ENCODE measurements at places on chromosomes 13 and 19. TPM values are rescaled to one million over a fixed set of nuclear protein-coding genes. Genes with fewer than 3 reads are reported as not detected.

CKM gene
- 0.39 TPM for polyA plus RNA-seq

ATP1A3 gene
- not detected for polyA plus RNA-seq

CCDC61 gene
- polyA plus RNA-seq, result 7.3 TPM

ZNF726 gene
- not detected for polyA plus RNA-seq

CPB2 gene
- polyA plus RNA-seq, result 25.6 TPM

KRTDAP gene
- polyA plus RNA-seq, result 0.97 TPM

RGL3 gene
- 55.6 TPM for polyA plus RNA-seq

SLITRK1 gene
- polyA plus RNA-seq, result not detected

TMEM221 gene
- 2.5 TPM for polyA plus RNA-seq

UBE2L5 gene
- not detected for polyA plus RNA-seq

LILRB4 gene
- not detected for polyA plus RNA-seq

GRCh38 chr13:41418027-41418426 lies 39.3 kb upstream of the RGCC start:
- H3K4me3 ChIP-seq, result no peak overlapping the region
- H3K4me1 ChIP-seq, result no peaks in the 10 kb centered on the region
- DNase-seq, result no peak
- H3K27ac ChIP-seq, result no peak overlapping the region
- H3K27me3 ChIP-seq, result no peaks in the 10 kb centered on the region
- no peaks in the 10 kb centered on the region for H3K36me3 ChIP-seq

GRCh38 chr13:21405309-21405708 lies 53.8 kb downstream of the ZDHHC20 start:
- no peak overlapping the region for H3K27ac ChIP-seq
- H3K4me1 ChIP-seq, result no peaks in the 10 kb centered on the region
- no peaks in the 10 kb centered on the region for H3K27me3 ChIP-seq
- no peak for DNase-seq
- H3K36me3 ChIP-seq, result no peaks in the 10 kb centered on the region

DNA sequence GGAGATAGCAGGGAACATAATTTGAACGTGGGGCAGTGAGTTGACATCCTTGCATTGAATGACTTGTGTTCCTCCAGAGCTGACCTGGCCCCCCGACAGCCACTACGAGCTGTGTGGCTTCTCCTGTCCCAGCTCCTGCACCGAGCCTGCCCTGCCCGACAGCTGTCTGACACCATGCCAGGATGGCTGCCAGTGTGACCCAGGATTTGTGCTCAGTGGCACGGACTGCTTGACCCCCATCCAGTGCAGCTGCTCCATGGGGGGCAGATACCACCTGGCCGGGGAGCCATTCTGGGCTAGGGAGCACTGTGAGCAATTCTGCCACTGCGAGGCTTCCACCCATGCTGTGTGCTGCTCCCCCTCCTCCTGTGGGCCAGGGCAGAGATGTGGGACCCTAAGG lies 29.2 kb upstream of the FXYD3 start:
- no peak overlapping the region for H3K4me3 ChIP-seq
- no peaks in the 10 kb centered on the region for H3K27me3 ChIP-seq
- no peak overlapping the region for H3K27ac ChIP-seq
- H3K36me3 ChIP-seq, result no peaks in the 10 kb centered on the region

DNA sequence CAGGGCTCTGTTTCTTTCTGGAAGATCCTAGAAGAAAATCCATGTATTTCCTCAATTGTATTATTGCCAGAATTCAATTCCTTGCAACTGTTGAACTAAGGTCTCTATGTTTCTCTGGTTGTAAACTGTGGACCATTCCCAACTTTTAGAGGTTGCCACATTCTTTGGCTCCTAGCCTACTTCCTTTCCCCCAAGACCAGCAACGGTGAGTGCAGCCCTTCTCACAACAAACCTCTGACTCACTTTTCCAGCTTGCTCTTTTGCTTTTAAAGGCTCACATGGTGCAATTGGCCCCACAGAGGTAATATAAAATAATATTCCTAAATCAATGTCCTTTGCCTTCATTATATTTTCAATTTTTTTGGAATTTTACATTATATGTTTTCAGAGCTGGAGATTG lies 371.3 kb downstream of the SLITRK5 start:
- no peak for DNase-seq
- no peaks in the 10 kb centered on the region for H3K36me3 ChIP-seq
- H3K27me3 ChIP-seq, result no peaks in the 10 kb centered on the region
- H3K27ac ChIP-seq, result no peak overlapping the region
- no peak overlapping the region for H3K4me3 ChIP-seq

DNA sequence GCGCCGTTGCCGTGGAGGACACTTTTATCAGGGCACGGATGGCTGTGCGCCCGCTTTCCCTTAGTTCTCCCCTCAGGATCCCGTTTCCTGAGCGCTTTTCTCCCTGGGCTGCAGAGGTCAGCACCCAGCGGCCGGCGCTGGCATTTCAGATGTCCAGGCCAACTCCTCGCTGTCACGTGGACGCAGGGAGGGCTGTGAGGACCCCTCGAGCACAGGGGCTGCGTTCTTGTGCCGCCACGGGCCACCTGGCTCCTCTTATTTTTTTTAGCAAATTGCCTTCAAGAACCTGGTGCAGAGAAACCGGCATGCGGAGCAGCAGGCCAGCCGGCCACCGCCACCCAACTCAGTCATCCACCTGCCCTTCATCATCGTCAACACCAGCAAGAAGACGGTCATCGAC lies 22.3 kb downstream of the ATP4B start:
- no peak overlapping the region for H3K27ac ChIP-seq
- no peaks in the 10 kb centered on the region for H3K27me3 ChIP-seq
- no peaks in the 10 kb centered on the region for H3K4me1 ChIP-seq
- no peaks in the 10 kb centered on the region for H3K36me3 ChIP-seq
- H3K4me3 ChIP-seq, result no peak overlapping the region

DNA sequence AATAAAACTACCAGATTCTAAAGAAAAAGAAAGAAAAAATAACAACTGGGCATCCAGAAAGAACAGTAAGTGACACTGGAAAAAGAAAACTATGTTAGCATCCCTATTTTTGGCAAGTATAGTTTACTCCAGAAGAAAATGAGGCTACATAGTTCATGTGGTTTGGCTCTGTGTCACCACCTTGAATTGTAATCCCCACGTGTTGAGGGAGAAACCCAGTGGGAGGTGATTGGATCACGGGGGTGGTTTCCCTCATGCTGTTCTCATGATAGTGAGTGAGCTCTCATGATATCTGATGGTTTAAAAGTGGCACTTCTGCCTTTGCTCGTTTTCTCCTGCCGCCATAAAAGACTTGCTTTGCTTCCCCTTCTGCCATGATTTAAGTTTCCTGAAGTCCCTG lies 76.9 kb downstream of the ITGBL1 start:
- H3K27ac ChIP-seq, result no peak overlapping the region
- H3K27me3 ChIP-seq, result no peaks in the 10 kb centered on the region
- H3K36me3 ChIP-seq, result no peaks in the 10 kb centered on the region
- H3K4me1 ChIP-seq, result no peaks in the 10 kb centered on the region

DNA sequence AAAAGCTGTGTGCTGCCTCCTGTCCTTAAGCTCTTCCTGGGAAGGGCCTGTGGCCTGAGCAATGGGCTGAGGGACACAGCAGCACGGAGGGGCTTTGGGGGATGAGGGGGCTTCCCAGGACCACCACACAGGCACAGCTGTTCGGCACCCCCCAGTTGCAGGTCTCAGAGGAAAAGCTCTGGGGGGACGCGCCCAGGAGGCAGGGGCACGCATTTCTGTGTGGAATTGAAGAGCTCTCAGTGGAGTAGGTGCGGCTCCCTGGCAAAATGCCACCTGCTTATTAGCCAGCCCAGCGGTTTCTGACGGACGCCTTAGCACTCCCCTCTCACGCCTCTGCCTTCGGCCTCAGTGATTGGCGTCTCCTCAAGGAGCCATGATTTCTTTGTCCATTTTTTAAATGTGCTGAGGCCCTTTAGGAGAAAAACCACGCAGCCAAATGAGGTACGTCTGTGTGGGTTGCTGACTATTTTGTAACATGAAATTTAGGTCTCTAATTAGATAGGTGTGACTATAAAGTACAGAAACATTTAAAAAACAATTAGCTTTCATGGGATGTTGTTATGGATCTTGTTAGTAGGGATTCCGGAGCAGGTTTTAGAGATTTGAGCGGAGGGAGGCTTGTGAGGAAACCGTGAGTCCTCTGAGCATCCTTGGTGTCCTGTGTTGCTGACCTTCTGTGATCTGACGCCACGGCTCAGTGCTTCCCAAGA lies 4.0 kb downstream of the MCF2L start:
- peaks cover 9% of the 10 kb centered on the region for H3K4me1 ChIP-seq
- H3K27me3 ChIP-seq, result no peaks in the 10 kb centered on the region
- DNase-seq, result no peak
- H3K36me3 ChIP-seq, result no peaks in the 10 kb centered on the region
- H3K4me3 ChIP-seq, result no peak overlapping the region
- H3K27ac ChIP-seq, result no peak overlapping the region

DNA sequence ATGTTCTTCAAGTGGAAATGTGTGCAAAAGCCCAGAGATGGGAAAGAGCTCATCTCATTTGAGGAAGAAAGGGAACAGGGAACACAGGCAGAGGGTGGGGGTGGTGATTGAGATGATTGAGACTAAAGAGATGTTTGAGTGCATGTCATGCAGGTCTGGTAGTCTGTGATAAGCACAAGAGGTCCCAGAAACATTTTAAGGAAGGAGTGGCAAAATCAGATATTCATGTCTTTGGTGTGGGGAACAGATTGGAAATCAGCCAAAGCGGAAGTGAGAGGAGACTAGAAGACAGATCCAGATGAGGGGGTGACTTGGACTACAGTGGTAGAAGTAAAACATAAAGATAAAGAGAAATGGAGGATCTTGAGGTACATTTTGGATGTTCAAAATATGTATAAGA lies 39.4 kb upstream of the DACH1 start:
- no peak for DNase-seq
- H3K27ac ChIP-seq, result no peak overlapping the region
- no peaks in the 10 kb centered on the region for H3K36me3 ChIP-seq
- H3K4me1 ChIP-seq, result no peaks in the 10 kb centered on the region

DNA sequence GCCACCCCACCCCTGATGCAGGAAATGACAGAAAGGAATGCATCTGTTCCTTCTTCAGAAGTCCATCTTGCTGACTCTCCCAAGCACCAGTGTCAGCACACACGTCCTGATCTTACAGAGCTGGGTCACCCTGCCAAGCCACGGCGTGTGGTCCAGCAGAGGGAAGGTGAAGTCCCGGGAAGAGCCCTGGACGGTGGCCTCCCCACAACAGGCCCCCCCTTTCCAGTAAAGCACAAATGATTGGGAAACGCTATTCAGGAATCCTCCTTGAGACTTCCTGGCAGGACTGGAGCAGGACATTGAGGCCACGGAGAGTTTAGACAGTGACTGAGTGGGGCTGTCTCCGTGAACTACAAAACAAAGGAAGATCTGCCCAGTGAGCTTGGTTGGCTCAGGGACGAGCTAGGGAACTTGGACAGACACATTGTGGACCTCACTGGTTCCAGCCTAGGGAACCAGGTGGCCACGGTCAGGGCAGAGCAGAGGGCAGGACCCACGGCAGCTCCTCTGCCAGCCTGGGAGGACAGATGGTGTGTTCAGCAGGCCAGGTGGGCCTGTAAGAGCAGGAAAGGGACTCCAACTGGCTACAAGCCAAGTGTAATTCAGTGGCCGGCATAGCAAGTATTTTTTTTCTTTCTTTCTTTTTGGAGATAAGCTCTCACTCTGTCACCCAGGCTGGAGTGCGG lies 41.7 kb downstream of the ELL start:
- no peak overlapping the region for H3K4me3 ChIP-seq
- no peaks in the 10 kb centered on the region for H3K27me3 ChIP-seq
- H3K36me3 ChIP-seq, result no peaks in the 10 kb centered on the region
- peak overlapping the region; percentile 89 for H3K27ac ChIP-seq
- H3K4me1 ChIP-seq, result peaks cover 23% of the 10 kb centered on the region

- H3K4me1 ChIP-seq, result no peaks in the 10 kb centered on the region
- H3K36me3 ChIP-seq, result no peaks in the 10 kb centered on the region
- no peak overlapping the region for H3K27ac ChIP-seq
- DNase-seq, result no peak
- no peak overlapping the region for H3K4me3 ChIP-seq
Observed at GRCh38 chr13:59086147-59086546, 1077.6 kb downstream of the DIAPH3 start.

- peak overlapping the region; percentile 54 for H3K4me3 ChIP-seq
- H3K27ac ChIP-seq, result peak overlapping the region; percentile 94
- no peaks in the 10 kb centered on the region for H3K27me3 ChIP-seq
- H3K36me3 ChIP-seq, result no peaks in the 10 kb centered on the region
Observed at GRCh38 chr19:20051841-20052768, 12.8 kb upstream of the ZNF682 start.

GRCh38 chr13:97002581-97002980 lies 8.3 kb upstream of the OXGR1 start:
- peaks cover 9% of the 10 kb centered on the region for H3K4me1 ChIP-seq
- no peak for DNase-seq
- no peak overlapping the region for H3K27ac ChIP-seq
- H3K4me3 ChIP-seq, result no peak overlapping the region

GRCh38 chr13:85995788-85996418 lies 196.7 kb upstream of the SLITRK6 start:
- H3K27me3 ChIP-seq, result no peaks in the 10 kb centered on the region
- no peak overlapping the region for H3K4me3 ChIP-seq
- no peaks in the 10 kb centered on the region for H3K36me3 ChIP-seq
- H3K27ac ChIP-seq, result no peak overlapping the region

GRCh38 chr19:42370626-42371175 lies 19.4 kb downstream of the CNFN start:
- H3K27ac ChIP-seq, result no peak overlapping the region
- no peak for DNase-seq
- no peaks in the 10 kb centered on the region for H3K36me3 ChIP-seq

DNA sequence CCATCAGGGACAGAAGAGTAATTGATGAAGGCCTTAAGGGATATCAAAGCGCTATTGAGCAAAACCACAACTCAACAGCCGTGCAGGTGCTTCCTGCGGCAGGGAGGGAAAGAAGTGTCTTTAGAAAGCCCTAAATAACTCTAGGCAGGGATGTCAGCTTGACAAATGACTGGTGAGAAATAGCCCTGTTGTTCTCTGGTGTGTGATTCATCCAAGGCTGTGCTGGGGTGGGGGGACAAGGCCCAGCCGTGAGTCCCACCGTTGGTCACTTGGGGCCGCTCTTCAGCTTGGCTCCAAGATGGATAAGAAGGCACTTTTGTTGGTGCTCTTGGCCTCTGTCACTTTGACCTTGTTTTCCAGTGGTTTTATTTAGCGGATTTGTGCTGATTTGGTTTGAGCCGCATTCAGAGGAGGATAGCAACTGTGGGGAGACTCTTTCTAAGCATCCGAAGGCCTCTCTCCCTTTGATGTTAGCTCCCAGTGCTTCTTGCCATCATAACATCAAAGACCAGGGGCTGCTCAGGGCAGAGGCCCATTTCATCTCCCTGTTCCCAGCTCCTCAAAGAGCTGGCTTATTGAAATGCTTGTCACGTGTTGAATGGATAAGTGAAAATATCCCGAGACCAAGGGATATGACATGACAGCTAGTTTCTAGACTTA lies 130.3 kb upstream of the SERP2 start:
- H3K36me3 ChIP-seq, result no peaks in the 10 kb centered on the region
- peaks cover 3% of the 10 kb centered on the region for H3K4me1 ChIP-seq
- DNase-seq, result peak; percentile 46
- H3K27me3 ChIP-seq, result no peaks in the 10 kb centered on the region
- H3K4me3 ChIP-seq, result no peak overlapping the region
- no peak overlapping the region for H3K27ac ChIP-seq

GRCh38 chr13:99105160-99105559 lies 95.5 kb upstream of the UBAC2 start:
- no peak overlapping the region for H3K27ac ChIP-seq
- no peak for DNase-seq
- H3K36me3 ChIP-seq, result no peaks in the 10 kb centered on the region
- no peaks in the 10 kb centered on the region for H3K4me1 ChIP-seq
- no peak overlapping the region for H3K4me3 ChIP-seq
